Mucosa of descending colon (tissue), 3 donors: ENCODE measurements at places on chromosomes 6 and 20.

DNA sequence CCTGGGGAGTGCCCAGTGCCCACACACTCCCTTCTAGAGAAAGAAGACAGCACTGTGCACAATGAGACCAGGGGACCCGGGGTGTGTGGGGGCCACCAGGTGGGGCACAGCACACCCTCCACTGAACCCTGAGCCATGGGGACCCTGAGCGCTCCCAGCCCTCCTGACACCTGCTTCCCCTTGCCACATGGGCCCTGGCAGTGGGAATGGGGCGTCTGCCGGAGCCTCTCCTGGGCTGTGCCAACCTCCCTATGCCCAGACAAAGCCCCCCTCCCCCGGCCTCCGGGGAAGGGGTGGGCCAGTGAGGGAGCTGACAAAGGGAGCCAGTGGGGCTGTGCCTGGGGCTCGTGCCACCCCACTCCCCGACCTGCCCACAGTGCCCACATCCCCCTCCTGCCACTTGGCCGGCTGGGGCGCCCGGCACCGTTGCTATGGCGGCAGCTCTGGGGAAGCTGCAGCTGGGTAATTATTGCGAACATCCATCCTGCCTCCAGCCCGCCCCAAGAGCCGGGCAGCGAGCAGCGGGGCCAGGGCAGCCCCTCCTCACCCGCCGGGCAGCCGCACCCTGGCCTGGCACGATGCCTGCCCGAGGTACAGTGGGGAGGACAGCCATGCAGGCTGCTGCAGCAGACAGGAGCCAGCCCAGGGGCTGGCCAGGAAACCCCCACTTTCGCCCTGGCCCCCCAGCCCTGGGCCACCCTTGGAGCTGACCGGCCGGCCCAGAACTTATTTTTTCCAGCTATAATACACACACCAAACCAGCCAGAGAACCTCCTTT is 41.9 kb upstream of the NOL4L start:
- no peak for DNase-seq

GRCh38 chr6:13624871-13625288 is 9.7 kb downstream of the NOL7 start:
- DNase-seq, result peak; percentile 29

DNA sequence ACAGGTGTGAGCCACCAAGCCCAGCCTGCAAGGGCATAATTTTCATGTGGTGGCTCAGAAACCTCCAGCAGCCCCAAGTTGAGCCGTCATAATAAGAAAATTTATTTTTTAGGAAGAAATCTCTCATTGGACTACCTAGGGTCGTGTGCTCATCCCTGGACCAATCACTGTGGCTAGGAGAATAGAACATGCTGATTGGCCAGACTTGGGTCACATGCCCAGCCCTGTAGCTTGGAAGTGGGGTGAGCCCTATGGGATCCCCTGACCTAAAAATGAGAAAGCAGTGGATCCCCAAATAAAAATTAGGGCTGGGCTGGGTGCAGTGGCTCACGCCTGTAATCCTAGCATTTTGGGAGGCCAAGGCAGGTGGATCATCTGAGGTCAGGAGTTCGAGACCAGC is 155.3 kb downstream of the ZNF217 start:
- no peak for DNase-seq

- no peak for DNase-seq
Observed at GRCh38 chr20:7333841-7334240, 566.4 kb downstream of the BMP2 start.

DNA sequence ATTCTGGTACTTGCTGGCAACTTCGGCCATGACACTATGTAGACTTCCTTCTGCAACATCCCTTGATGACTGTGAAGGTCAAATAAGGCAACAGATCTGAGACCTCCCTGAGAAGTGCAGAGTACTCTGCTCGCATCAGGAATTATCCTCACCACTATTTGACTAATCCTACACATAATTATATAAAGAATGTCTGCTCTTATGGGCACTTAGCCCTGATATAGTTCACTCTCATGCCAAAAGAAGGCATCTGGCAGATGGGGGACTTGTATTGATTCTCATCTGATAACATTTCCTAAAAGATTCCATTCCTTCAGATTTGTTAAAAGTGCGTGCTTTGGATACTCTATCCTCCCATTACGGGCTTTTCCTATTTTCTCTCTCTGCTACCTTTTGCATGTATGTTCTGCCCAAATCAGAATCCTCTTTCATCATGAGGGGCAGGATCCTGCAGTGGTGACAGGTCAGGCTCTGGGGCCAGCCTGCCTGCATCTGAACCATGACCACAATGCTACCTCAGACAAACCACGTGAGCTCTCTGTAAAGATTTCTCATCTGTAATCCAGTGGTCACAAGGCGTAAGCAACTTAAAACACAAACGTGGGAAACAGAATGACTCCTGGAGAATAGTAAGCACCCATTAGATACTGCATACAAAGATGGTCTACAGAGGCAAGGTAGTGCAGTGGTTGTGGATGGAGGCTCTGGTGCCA is 134.0 kb downstream of the GJA10 start:
- DNase-seq, result no peak

GRCh38 chr6:22281341-22282085 is 15.3 kb downstream of the PRL start:
- no peak for DNase-seq

DNA sequence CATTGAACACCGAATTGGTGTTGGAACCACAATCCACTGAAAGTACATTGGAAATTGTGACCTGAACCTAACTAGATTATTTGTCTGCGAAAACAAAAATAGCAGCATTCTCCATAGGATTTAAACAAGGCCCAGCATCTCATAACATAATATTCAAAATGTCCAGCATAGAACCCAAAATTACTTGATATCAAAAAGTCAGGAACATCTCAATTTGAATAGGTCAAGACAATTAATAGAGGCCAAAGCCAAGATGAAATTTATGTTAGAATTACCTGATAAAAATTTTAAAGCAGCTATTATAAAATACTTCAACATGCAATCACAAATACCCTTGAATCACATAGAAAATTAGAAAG is 42.4 kb upstream of the CD2AP start:
- DNase-seq, result no peak

DNA sequence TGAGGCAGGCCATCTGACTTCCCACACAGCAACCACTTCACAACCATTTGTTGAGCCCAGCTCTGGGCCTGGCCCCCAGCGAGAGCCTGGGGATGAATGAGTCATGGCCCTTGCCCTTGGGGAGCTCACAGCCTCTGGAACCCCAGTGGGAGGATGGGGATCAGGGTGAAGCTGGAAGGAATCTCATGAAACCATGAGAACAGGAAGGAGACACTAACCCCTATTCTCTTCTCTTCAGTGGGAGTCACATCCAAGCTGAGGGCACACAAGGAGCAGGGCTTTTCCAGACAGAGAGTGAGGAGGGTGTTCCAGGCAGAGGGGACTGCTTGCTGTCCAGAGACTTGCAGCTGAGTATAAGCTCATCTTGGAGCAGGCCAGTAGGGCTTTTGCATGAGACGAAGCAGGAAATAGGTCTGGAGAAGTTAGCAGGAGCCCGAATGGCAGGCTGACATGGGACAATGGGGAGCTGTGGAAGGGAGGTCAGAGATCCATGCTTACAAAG is 7.5 kb downstream of the FOXS1 start:
- no peak for DNase-seq

DNA sequence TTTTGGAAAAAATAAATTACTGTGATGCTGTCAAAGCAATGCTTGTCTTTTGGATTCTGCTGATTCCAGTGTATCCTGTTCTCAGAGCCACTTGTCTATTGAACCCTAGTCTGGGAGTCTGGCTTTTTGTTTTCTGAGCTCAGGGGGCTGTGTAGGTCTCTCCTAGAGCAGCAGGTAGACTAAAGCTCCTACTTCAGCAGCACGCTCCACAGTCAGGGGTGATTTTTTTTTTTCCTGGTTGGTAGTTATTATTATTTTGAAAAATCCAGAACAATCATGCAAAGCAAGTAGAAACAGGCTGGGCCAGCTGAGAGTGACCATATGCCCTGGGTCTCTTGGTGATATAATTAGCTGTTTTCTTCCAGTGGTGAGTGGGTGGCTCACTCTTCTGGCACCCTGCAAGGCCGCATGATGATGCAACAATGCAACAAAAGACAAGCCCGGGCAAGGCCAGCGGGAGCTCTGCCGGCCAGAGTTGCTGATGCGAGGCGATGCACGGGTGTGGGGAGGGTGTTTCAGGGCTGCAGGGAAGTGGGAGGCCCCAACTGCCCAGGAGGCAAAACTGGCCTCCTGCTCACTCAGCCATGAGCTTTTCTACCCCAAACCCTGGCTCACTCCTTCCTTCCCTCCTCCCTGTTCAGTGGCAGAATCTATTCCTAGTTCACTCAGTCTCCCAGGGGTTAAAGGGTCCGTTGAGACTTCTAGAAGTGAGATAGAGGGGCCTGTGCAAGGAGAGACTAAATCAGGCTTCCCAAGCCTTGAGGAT is 11.5 kb upstream of the CDKN1A start:
- DNase-seq, result no peak

- DNase-seq, result no peak
Observed at GRCh38 chr20:47546184-47547033, 44.7 kb downstream of the NCOA3 start.

- DNase-seq, result no peak
Observed at GRCh38 chr6:119006974-119007373, 71.5 kb downstream of the FAM184A start.

- DNase-seq, result no peak
Observed at GRCh38 chr6:37060195-37060559, 54.7 kb downstream of the FGD2 start.

DNA sequence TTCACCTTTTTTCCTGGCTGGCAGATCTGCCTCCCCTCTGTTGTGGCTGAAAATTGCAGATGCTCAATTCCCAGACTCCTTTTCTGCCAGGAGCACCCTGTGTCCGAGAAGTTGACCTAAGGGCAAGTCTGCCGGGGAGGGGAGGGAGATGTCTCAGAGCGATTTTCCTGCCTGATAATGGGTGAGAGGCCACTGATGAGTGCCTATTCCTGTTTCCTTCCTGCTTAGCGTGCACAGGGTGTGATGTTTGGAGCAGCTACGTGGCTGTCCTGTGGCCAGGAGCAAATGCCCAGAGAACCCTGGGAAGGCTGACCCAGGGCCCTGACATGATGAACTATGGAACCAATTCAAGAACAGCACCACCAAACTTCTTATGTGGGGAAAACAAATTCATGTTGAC is 22.5 kb downstream of the SOX4 start:
- DNase-seq, result no peak

DNA sequence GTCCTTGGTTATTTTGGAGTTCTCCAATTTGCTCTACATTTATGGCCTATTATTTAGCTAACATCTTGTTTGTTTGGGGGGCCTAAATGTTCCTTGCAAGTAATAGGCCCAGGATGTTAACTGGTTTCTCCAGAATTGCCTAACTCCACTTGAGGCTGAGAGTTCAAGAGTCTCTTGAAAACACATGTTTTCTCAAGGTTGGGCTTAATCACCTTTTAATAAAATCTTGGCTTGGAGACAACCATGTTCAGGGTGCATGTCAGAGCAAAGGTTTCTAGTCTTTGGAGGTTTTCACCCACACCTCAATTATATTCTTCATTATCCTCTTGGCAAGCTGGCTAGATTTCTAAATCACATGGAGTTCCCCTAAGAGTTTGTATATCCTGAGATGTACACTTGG is 54.2 kb downstream of the KLHL31 start:
- DNase-seq, result no peak
